GF-D8 (cell line): ENCODE measurements at places on chromosomes 2 and 18.
A peak's percentile ranks its signal among the peaks of the same experiment; 100 is the strongest.

DNA sequence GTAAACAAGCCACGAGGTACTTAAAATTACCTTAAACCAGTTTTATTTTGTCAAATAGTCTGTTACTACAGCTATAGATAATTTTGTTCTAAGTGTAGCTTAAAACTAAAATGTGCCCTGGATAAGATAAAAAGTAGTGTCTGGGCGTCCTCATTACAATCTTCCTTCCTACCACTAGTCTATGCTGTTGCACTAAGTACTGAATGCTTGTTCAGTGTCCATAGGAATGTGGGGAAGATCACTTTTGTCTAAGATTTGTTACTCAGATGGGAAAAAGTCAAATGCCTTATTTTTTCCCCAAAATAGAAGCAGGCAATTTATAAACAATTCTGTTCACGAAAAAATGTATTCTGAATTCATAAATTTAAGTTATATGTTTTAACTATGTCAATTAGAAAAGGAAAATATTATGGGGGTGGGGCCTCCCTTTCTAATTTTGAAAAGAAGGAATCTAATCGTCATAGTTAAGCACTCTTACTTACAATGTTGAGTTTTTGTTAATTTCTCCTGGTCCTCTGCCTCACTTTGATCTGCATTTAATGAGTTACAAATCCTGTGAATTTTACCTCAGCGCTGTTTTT is 140.4 kb upstream of the VRK2 start:
- peak; percentile 10 for DNase-seq

GRCh38 chr18:75212751-75213090 is 2.1 kb downstream of the TSHZ1 start:
- DNase-seq, result no peak

DNA sequence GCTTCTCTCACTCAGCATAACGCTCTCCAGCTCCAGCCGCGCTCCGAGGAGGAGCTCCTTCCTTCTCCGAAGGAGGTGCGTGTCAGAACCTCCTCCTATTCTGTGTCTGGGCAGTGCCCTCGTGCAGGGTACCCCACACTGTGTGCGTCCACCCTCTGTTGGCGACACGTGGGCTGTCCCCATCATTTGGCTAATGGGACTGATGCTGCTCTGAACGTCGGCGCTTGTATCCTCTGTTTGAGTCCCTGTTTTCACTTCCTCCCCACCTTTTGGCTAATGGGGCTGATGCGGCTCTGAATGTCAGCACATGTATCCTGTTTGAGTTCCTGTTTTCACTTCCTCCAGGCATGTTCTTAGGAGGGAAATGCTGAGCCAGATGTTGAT is 22.2 kb downstream of the KCNG2 start:
- DNase-seq, result peak; percentile 81

DNA sequence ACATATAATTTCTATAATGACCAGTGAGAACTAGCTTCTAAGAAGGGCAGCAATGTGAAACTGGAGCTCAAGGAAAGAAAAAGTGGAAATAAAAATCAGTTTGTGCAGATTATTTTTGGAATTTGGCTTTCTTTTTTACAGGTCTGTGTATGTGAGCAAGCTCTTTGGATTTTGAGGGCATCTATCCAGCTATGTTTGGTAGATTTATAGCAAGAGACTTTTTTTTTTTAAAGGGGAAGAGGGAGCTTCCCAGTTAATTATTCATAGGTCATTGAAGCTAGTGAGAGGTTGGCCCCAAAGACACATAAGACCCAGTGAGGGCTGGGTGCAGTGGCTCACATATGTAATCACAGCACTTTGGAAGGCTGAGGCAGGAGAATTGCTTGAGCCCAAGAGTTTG is 24.0 kb upstream of the COLEC12 start:
- DNase-seq, result no peak

DNA sequence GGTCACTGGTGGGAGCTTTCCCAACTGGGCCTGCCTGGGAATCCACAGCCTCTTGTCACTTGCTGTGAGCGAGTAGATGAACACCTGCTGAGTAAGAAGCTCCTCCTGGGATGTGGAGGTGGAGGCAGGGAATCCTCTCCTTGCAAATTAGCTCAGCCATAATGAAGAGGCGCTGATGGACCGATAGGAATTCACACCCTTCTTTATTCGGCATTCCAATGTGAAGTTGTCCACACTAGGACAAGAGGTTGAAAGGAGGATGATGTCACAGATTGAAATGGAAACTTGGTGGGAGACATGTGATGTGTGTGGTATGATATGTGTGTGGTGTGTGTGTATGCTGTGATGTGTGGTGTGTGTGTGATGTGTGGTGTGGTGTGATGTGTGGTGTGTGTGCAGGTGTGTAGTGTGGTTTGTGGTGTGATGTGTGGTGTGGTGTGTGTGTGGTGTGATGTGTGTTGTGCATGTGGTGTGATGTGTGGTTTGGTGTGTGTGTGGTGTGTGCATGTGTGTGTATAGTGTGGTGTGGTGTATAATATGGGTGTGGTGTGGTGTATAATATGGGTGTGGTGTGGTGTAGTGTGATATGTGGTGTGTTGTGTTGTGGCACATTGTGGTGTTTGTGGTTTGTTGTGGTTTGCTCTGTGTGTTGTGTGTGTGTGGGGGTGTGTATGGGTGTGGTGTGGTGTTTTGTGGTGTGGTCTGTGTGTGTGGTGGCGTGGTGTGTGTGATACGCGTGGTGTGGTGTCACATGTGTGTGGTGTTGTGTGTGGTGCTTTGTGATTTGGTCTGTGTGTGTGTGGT is 216.4 kb downstream of the BCL2 start:
- no peak for DNase-seq

DNA sequence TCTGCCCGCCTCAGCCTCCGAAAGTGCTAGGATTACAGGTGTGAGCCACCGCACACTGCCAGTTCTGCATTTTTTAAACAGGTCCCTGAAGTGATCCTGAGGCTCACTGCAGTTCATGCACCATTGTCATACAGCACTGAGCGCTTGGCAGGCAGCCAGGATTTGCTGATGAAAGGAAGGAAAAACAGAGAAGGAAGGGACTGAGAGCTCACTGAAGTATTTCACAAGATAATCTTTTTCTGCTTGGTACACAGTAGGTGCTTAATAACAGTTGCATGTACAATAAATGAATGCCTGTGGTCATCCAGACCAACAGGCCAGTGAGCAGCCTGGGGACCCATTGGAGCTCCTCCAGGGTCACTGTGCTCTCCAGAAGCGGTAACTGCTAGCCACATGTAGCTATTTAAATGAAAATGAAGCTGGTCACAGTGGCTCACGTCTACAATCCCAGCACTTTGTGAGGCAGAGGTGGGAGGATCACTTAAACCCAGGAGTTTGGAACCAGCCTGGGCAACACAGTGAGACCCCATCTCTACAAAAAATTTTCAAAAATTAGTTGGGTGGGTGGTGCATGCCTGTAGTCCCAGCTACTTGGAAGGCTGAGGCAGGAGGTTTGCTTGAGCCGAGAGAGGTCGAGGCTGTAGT is 33.1 kb upstream of the SMAD7 start:
- DNase-seq, result peak; percentile 35

GRCh38 chr2:185347445-185347844 is 391.2 kb upstream of the FSIP2 start:
- DNase-seq, result no peak

GRCh38 chr2:102755284-102755683 is 6.5 kb upstream of the TMEM182 start:
- no peak for DNase-seq

GRCh38 chr2:127360242-127360641 is 27.5 kb downstream of the MAP3K2 start:
- no peak for DNase-seq

- DNase-seq, result no peak
Observed at GRCh38 chr18:22840606-22841144, 92.5 kb upstream of the RBBP8 start.

GRCh38 chr2:45778720-45779171 is 127.3 kb downstream of the PRKCE start:
- DNase-seq, result peak; percentile 10

DNA sequence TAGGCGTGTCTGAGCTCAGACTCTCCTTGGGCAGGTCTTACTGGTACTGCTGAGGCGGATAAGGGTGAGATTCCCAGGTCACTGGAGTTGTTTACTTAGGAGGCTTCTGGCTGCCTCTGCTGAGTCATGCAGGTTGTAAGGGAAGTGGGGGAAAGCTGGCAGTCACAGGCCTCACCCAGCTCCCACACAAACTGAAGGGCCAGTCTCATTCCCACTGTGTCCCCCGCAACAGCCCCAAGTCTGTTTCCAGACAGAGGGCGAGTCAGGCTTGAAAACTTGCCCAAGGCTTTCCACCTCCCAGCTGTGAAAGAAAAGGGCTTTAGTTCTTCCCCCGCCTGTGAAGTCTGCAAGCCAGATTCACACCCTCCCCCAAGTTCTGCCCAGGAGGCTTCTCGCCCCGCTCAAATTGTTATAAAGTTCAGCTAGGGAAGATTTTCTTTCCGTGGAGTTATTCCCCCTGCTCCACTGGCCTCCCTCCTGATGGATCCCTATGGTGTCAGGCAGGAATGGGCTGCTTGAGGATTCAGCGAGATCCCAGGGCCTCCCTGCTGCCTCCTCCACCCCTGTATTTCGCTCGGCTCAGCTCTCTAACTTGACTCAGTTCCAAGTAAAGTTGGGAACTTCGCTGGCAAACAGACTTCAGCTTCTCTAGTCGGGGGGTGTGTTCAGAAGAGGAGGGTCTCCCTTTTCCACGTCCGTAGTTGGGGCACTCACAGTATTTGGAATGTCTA is 248.6 kb downstream of the NR4A2 start:
- no peak for DNase-seq

DNA sequence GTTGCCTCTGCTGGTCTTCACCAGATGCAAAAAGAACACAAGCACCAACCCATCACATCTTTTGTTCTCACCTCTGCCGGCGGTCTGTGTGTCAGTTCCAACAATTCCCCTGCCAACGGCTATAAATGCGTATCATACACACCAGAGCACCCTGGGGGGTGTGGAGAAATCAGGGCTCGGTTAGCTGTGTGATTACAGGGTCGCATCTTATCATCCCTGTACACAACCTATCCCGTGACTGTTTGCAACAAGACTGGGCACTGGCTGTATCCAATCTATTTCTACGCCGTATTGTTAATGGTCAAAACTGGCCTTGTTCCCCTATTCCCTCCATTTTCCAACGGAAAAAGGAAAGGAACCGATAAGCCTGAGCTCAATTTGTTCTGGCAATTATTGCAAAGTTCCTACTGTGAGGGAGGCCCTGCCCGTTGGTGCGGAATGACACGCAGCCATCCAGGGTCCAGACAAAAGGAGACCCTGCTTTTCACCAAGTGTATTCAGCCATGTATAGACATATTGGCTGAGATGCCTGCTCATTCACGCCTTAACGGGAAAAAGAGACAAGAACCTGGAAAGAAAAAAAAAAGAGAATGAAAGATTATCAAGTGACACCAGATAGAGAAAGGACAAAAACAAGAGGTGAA is 136.9 kb downstream of the CDH20 start:
- no peak for DNase-seq

- DNase-seq, result no peak
Observed at GRCh38 chr2:239040152-239040761, 192.4 kb downstream of the TWIST2 start.

DNA sequence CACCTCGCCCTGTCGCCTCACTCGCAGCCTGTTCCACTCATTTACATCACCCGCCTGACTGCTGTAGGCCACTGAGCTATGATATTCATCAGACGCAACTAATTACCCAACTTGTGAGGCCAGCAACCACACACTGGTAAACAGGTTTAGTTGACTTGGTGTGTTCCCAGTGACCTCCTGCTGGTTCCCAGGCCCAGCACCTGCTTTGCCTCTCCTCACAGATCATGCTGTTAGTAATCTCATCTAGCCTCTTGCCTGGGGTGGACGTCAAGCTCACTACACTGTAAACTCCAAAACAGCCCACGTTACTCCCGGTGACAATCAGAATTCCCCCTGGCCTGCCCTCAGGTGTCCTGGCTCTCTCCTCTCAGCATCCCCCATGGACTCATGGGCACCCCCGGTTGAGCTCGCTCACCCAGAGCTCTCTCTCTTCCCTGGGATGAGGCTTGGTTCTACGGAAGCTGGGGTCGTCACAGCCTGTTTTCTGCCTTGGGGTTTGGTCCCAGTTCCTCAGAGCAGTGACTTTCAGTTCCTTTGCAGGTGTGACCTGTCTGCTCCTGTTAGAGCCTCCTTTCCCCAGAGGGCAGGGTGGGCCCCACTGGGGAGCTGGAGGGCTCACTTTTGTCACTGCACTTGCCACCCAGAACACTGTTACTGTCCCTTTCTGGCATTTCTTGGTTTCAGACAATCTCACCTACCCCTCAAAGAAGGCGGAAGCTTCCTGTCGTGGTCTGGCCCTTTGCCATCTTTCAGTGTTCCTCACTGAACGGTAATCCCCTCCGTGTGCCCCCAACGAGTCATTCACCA is 40.3 kb downstream of the INPP5D start:
- no peak for DNase-seq

GRCh38 chr18:26448714-26449159 is 99.6 kb downstream of the KCTD1 start:
- no peak for DNase-seq

GRCh38 chr2:50397992-50398765 is 633.8 kb downstream of the NRXN1 start:
- DNase-seq, result no peak

DNA sequence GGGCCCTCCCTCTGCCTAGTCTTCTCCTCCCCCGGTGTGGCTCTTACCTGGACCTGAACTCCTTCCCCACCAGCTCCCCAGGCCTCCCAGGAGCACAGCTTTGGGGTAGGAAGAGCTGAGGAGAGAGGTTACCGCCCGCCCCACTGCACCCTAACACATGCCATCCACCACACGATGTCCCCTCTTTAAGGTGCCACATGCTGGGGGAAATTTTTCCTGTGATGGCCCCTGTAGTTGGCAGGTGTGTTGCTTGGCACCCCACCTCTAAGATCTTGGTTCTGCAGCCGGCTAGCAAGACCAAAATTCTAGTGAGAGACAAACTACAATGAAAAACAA is 6.9 kb upstream of the TEX261 start:
- no peak for DNase-seq

- no peak for DNase-seq
Observed at GRCh38 chr18:43875511-43875910, 598.2 kb upstream of the SYT4 start.

DNA sequence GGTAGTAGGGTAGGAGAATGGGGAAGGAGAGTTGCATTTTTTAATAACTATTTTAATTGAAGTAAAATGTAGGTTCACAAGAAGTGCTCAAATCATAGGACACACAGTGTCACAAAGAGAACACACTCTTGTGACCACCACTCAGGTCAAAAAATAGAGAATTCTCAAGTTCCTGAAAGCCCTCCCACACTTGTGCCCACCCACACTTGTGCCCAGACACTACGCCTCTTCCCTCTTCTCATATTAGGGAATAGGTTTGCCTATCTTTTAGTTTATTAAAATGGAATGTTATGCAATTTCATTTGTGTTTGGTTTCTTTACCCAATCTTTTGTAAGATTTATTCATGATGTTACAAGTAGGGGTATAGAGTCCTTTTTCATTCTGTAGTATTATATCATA is 67.2 kb downstream of the UGGT1 start:
- no peak for DNase-seq

DNA sequence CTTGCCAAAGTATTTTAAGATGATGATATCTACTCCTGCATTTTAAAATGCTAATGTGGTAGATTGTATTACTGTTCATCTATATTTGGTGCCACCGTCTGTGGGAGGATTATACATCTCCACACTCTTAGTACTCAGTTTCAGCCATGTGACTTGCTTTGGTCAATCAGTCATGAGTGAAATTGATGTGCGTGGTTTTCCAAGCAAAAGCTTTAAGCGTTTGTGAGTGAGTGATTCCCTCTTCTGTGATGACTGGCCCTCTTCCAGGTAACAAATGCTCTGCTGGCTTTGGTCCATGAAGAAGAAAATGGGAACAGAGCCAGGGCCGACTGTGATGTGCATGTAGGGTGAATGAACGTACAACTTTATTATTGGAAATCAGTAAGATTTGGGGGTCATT is 330.4 kb downstream of the LPIN1 start:
- no peak for DNase-seq
